Posterior cingulate gyrus (tissue), 11 donors: ENCODE measurements at places on chromosomes 5 and 9.
A peak's percentile ranks its signal among the peaks of the same experiment; 100 is the strongest.

DNA sequence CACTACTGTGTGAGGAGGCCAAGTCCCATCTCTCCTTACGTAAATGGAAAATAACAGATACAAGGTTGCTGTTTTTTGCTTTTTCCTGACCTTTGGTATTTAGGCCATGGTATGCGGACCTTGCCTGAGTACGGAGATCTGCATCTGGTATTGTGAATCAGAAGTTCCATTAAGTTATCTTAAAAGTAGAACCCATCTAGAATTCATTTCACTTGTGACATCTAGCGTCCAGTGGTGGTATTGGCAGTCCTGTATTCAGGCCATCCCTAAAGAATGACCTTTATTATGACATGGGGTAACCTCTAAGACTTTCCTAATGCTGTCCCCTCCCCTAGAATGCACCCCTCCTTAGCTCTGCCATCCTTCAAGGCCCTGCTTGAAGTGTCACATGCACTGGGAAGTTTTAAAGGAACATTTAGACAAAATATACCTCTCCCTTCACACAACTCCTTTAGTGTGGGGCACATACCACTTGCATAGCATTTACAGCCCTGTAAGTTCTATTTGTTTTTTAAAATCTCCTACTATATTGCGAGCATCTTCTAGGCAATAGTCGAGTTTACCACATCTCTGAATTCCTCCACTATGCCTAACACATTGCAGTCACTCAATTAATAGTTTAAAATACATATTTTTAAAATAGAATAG is 1.9 kb upstream of the SPDL1 start:
- DNase-seq, result no peak

DNA sequence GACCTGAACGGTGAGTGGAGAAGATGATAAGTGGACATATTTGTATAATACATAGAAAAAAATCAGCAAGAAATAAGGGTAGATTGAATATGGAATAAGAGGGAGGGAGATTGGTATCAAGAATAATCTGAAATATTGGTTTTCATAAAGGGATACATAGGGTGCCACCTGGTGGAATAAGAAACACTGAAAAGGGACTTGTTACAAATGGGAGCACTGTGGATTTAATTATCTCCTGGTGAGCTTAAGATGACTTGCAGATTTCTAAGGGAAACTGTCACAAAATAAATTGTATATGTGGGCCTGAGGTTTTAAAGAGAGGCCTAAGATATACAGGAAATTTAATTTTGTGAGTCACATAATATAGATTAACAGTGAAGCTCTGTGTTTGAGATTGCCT is 1403.5 kb upstream of the CDH18 start:
- no peak for DNase-seq

GRCh38 chr9:89606049-89606623 is 1.3 kb downstream of the GADD45G start:
- peak; percentile 93 for DNase-seq

DNA sequence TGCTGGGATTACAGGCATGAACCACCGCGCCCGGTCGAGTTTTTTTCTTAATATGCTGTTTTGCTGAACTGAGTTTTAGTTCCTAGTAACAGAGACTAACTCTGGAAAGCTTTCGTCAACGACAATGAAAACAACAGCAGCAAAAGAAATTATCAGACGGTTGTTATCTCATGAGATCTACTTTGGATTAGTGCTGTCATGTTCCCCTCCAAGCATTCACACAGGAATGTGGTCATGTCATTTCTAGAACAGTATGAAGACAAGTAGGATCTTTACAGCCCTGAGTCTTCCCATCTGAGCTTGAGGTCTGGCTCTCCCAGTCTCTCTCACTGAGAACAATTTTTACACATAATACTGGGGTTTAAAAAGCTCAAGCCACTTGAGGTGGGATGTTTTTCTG is 4.0 kb upstream of the ANKRD33B start:
- DNase-seq, result no peak

GRCh38 chr5:57416278-57416994 is 66.2 kb downstream of the ACTBL2 start:
- DNase-seq, result no peak

DNA sequence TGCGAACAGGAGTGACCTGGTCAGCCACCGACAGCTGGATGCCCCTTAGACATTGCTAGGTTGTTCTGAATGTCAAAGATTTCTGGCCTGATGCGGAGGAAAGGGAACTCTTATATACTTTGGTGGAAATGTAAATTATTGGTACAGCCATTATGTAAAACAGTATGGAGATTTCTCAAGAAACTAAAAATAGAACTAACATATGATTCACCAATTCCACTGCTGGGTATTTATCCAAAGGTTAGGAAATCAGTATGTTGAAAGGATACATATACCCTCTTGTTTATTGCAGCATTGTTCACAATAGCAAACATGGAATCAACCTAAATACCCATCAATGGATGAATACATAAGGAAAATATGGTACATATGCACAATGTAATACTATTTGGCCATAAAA is 31.8 kb downstream of the DMRT3 start:
- no peak for DNase-seq

- DNase-seq, result no peak
These were observed 33.8 kb downstream of the NEUROG1 start for GRCh38 chr5:135501965-135502364.

DNA sequence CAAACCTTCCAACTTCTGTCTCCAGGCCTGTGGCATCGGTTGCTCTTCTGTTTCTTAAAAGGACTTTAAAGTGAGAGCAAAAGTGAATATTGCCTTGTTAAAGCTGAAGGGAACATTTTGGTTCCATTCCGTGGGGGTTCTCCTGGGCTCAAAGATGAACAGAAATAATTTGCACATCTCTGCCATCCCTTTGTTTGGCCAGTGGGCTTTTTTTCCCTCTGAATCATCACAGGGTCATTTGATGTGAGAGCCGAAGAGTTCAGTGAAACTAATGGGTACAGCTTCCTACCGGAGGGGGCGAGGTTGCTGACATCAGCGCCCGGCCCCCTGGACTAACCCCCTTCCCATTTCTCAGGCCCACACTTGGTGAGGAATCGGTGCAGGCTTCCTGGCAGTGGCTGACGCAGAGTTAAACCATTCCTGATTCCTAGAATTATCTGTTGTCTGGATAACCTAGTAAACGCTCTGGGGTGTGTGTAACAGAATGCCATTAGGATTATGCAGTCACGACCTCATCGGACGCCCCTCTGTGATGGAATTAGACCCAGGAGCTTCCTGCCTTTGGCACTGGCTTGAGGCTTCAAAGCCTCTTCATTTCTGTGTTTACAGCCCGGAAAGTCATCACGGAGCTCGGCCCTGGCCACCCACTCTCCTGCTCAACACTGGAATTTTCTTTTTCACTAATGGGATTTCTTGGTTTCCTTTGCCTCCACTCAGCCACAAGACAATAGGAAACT is 61.6 kb upstream of the RPL26L1 start:
- DNase-seq, result no peak

- DNase-seq, result no peak
These were observed 79.7 kb upstream of the SMIM23 start for GRCh38 chr5:171705830-171706468.

DNA sequence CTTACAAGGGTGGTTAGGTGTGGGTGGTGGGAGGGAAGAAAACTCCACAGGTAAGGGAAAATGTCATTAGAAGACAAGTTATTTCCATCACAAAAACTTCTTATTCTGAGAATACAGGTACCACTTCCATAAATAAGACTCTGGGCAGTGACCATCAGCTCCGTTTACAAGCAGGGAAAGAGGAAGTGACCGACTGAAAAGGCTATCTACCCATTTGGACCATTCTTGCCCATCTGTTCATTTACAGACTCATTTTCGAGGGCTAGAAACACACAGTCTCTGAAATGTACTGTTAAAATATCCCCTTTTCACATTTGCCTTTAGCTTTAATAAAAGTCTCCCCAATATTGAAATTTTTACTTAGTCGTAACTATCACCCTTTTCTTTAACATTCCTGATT is 79.5 kb downstream of the TTC39B start:
- no peak for DNase-seq

GRCh38 chr5:157457391-157457790 is 2.6 kb upstream of the NIPAL4 start:
- no peak for DNase-seq

DNA sequence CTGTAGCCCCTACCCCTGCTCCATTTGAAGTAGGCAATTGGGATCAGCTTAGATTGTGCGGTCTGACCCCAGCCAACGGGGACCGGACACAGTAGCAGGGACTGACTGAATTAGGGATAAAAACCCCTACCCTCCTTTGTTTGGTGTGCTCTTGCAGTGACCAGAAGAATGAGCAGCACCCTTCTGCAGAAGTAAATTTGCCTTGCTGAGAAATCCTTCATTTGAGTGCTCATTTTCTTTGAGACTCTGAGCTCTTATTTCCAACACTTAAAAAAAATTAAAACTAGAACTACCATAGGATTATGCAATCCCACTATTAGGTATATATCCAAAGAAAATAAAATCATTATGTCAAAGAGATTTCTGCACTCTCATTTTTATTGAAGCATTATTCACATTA is 560.0 kb downstream of the CDH12 start:
- no peak for DNase-seq

GRCh38 chr9:132575811-132576210 is 6.6 kb upstream of the BARHL1 start:
- no peak for DNase-seq

DNA sequence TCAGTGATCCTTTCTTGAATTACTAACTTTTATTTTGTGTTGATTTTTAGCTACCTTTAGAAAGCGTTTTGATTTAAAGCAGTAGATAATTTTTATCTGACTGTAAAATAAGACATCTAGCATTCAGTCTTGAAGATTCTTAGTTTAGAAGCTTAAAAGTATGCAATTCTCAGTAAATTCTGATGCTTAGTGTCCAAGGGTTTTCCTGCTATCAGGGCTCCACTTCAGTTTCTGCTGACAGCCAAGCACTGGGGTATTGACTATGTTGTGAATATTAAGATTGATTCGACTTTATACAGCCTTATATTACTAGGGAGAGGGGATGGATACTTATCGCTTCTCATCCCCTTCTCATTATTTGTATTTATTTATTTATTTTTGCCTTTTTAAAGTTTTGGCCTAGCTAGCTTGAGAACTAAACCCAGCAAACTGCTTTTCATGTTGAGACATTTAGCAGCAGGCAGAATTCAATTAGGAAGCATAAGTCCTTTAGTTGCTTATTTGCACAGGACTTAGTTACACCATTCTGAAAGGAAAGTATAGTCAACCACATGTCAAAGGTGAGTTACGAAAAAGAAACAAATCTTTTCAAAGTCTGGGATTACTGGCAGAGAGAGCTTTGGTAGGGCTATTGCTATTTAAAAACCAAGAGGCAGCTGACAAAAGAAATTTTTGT is 2.9 kb downstream of the PBX3 start:
- DNase-seq, result no peak

GRCh38 chr9:69494763-69495162 is 169.7 kb downstream of the ENTREP1 start:
- DNase-seq, result no peak

DNA sequence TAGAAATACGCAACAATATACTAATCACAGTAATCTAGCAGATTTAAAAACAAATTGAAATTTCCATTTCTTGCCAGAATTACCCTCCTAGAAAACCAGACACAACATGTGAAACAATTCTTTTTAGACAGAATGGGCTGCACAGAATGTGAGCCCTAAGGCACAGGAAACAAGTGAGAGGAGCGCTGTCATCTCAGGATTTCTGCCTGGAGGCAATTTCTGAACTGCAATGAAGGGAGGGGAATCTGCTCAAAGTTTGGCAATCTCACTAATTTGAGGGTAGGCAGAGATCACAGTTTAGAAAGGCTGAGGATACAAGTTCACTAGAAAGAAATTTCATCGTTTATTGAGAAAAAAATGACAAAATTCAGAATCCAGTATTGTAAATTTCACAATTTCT is 70.3 kb downstream of the INIP start:
- no peak for DNase-seq

GRCh38 chr5:154372661-154373060 is 73.1 kb upstream of the SAP30L start:
- no peak for DNase-seq

GRCh38 chr5:16147179-16147900 is 32.3 kb downstream of the MARCHF11 start:
- DNase-seq, result no peak

DNA sequence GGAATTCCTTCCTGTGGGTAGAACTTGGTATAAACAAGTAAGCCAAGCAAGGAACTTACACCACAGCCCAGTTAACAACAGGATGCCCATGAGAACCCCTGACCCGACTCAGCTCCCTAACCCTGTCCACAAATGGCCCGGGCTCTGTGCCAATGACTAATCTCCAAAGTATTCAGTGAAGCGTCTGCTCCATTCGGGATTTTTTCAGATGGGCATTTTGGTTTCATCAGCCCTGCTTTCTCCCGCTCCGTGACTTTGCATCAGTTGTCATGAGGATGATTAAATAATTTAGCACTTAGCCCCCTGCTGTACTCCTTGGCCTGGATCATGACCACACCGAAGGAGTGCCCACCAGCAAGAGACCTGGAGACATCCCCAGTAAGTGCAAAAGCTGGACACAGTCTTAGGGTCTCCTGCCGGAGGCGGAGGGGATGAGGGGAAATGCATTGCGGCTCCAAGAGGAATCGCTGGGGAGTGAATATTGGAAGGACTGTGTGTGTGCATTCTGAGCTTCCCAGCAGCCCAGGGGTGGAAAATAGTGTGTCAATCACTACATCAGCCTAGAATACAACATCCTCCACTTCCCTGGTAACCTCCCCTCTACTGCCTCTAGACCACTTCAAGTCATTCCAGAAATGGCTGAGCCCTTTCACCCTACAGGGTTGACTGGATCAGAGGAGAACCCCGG is 41.4 kb upstream of the DNAH5 start:
- no peak for DNase-seq

DNA sequence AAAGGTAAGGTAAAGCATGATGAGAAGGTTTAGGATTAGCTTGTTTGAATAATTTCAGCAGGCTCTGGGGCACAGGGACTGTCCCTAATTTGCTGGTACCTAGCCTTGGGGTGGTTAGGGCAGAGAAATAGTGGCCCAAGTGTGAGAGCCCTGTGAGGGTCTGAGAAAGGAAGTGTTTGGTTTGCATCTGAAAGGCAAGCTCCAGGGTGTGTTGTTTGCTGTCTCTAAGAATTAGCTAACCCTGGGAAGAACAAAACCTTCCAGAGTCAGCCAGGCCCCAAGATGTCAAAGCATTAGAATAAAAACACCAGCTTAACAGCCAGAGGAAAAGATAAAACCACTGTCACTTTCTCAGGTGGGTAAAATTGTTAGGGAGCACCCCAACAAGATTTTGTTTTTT is 31.0 kb downstream of the TMEM252 start:
- DNase-seq, result no peak

DNA sequence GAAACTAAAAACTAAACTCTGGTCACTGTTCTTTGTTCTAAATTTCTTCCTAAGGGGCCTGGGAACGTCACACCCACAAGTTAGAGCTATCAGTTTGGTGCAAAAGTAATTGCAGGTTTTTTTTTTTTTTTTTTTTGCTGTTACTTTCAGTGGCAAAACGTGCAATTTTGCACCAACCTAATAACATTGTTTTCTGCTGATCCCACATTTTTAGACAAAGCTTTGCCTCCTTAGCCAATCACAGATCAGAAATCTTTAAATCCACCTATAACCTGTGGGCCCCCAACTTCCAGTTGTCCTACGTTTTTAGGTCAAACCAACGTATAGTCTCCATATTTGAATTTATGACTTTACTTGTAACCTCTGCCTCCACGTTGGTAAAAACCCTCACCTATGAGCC is 11.1 kb upstream of the MED10 start:
- no peak for DNase-seq

GRCh38 chr9:95132366-95133324 is 184.9 kb downstream of the FANCC start:
- no peak for DNase-seq
